ENCODE measurements at places on chromosomes 11 and 22.

DNA sequence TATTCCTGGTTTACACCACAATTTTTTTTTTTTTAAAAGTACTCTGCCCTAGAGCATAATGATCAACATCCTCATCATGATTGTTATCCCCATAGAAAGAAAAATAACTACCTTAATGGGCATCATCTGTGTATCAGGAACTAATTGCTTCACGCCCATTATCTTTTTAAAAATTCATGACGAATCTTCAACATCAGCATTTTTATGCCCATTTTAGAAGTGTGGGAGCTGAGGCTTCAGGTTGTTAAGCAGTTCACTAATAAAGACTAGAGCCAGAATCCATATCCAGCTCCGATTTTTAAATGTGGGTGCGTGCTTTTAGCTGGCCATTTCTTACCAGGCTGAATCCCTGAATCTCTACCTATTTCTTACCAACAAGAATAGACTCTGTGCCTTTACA, 92.9 kb upstream of the KCNA4 start:
- DNase-seq: no peak

GRCh38 chr11:73787051-73787642, 527 bp upstream of the MRPL48 start:
- no peak for DNase-seq

GRCh38 chr22:48882636-48883200, 945.0 kb downstream of the BRD1 start:
- DNase-seq: no peak

DNA sequence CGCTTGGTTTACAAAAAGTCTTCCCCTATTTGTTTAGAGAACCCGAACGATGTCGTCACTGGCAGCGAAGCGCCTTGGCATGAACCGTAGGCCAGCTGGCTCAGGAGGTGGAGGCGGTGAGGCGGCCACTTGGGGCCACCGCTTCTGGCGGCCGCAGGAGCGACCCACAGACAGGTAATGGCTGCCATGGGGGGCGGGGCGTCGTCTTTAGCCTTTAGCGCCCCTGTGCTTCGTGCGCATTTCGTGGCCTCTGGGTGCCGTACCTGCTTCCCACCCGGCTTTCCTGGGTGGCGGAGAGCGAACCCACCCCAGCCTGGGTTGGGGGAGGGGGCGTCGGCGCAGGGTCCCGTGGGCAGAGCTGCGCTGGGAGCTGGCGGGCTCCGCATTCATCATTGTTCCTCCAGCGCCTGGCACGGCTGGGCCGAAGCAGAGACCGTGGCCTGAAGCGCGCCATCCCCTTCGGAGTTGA, 469 bp upstream of the OSBP2 start:
- peak; percentile 44 for DNase-seq

DNA sequence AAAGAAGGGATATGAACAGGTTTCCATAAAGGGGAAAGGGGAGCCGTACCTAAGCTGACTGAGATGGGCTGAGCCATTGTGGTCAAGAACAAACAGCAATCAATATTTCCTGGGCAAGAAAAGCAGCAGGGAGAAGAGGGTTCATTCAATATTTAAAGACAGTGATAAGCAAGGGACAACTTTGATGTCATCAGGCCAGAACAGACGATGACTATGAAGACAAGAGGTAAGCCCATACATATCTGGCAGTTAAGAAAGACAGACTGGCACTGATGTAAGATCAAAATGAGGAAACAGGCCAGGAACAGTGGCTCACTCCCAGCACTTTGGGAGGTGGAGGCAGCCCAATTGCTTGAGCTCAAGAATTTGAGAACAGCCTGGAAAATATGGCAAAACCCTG, 2.4 kb downstream of the OR5A2 start:
- no peak for DNase-seq

DNA sequence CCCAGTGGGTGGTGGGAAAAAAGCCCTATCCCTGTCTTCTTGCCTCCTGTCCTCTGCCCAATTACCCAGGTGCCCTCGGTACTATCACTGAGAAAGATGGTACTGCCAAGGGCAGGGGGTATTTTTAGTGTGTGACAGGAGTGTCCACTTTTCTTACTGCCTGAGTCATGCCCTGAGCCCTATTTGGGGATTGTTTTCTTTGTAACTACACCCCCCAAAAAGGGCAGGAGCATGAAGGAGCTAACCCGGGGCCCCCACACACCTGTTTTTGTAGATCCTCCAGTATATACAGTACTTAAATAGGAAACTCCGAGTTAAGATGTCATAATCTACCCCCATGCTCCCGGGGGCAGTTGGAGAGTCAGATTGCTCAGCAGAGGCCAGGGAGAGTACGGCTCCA, 3.8 kb downstream of the SMTNL1 start:
- DNase-seq: no peak

DNA sequence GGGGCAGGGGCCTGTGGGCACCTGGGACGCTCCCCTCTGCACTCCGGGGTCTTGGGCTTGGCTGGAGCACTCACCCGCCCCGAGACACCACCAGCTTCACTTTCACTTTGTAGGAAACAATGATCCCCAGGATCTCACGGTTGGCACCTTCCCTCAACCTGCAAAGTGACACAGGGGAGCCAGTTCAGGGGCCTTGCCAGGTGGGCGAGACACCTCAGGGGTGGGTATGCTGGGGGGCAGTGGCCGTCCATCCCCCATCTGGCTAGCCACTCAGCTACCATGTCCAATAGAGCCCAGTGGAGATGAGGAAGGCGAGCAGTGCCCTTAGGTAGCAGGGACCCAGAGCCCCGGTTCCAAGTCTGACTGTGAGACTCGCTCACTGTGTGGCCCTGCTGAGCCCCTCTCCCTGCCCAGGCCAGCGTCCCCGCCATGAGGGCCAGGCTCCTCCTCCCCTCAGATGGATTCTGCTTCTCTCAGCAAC, 32.3 kb downstream of the TPBGL start:
- no peak for DNase-seq

- peak; percentile 52 for DNase-seq
Observed at GRCh38 chr11:114774599-114775361, 96.5 kb downstream of the NXPE2 start.

- no peak for DNase-seq
Observed at GRCh38 chr22:44461614-44462013, 36.4 kb downstream of the RTL6 start.

GRCh38 chr11:73750228-73750627, 10.6 kb downstream of the RAB6A start:
- no peak for DNase-seq

GRCh38 chr11:33027846-33028536, 11.4 kb upstream of the TCP11L1 start:
- no peak for DNase-seq

DNA sequence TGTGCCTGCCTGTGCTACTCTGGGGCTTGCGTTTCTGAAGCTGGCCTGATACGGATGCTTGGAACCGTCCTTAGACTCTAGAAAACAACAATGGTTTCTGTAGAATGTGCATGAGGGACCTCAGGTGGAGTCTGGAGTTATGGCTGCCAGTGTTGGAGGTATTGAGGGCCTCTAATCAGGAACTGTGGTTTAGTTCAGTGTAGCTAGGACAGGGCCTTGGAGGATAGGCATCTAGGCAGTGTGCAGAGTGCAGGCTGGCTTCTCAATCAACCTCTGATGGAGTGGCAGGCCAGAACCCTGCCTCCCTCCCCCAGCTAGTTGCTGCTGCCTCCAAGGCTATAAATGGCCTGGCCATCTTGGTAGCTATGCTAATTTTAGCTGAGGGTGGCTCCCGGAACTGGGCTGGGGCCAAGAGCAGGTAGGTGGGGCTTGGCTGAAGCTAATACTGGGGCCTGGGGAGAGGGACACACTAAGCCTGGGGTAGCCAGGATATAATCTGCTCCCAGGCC, 4.0 kb downstream of the STIM1 start:
- no peak for DNase-seq

DNA sequence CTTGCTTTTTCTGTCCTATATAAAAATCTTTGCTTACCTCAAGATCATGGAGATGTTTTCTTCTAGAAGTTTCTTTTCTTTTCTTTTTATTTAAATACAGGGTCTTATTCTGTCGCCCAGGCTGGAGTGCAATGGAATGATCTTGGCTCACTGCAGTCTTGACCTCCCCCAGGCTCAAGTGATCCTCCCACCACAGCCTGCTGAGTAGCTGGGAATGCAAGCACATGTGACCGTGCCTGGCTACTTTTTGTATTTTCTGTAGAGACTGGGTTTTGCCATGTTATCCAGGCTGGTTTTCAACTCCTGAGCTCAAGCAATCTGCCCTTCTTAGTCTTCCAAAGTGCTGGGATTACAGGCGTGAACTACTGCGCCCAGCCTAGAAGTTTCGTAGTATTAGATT, 45.3 kb downstream of the USP35 start:
- no peak for DNase-seq

- DNase-seq: no peak
Observed at GRCh38 chr11:72102631-72102945, 509 bp downstream of the LAMTOR1 start.

GRCh38 chr22:23089633-23090456, 19.5 kb downstream of the GNAZ start:
- no peak for DNase-seq

GRCh38 chr11:83543706-83544439, 257.7 kb upstream of the CCDC90B start:
- DNase-seq: no peak

DNA sequence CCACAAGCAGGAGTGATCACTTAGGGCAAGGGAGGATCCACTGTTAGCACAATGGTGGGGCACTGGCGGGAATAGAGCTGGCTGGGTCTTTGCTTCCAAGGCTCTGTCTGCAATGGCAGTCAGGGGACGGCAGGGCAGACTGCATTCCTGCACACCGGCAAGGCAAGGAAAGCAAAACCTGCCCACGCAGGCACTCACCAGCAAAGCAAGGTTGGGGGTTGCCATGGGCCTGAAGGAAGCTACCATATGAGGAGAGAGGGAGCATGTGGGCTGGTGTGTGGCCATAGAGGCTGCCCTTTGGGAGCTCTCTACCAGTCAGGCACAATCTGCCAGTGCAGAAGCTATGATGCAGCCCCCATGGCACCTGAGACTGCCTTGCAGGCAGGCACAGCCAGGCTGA, 33.2 kb downstream of the OR8B12 start:
- no peak for DNase-seq

- peak; percentile 67 for DNase-seq
Observed at GRCh38 chr11:110173811-110174644, 80.8 kb downstream of the ZC3H12C start.

- no peak for DNase-seq
Observed at GRCh38 chr22:32123657-32124056, 35.4 kb downstream of the C22orf42 start.

DNA sequence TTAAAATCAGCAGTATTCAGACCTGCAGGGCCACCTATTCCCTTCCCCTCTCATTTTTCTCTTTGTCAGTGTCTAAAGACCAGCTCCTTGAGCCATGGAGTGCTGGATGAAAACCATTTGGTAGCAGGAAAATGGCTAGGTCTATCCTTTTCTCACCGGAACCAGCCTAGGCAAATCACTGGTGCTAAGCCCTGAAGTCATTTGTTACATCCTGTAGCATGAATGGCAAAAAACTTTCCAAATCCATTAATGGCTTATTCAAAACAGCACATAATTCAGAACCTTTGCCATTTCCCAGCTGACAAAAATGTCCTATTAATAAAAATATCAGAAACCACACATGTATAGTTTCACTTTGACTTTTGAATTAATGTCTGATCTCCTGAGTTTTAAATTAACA, 209.5 kb upstream of the E2F8 start:
- DNase-seq: no peak

GRCh38 chr11:105000167-105000566, 22.8 kb downstream of the CASP5 start:
- DNase-seq: no peak

GRCh38 chr11:69359735-69360480, 66.0 kb downstream of the MYEOV start:
- no peak for DNase-seq

DNA sequence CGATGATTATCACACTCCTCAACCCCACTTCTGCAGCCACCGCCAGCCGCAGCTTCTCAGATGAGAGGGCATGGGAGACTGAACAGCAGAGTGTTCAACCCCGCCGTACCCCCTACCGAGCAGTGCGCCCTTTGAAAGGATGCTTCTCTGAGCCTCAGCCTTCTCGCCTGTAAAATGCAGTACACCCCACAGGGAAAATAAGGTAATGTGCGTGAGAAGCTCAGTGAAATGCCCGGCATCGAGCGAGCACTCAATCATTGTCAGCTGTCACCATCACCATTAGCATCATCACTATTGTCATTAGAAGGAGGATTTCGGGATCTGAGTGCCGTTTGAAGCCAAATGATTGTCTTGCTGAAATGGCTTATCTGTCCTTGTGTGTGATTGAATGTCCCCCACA, 13.6 kb downstream of the TRIM29 start:
- DNase-seq: no peak

- no peak for DNase-seq
Observed at GRCh38 chr11:65492637-65493366, 6.0 kb upstream of the MALAT1 start.

- no peak for DNase-seq
Observed at GRCh38 chr11:37881741-37882140, 1283.7 kb upstream of the RAG2 start.

DNA sequence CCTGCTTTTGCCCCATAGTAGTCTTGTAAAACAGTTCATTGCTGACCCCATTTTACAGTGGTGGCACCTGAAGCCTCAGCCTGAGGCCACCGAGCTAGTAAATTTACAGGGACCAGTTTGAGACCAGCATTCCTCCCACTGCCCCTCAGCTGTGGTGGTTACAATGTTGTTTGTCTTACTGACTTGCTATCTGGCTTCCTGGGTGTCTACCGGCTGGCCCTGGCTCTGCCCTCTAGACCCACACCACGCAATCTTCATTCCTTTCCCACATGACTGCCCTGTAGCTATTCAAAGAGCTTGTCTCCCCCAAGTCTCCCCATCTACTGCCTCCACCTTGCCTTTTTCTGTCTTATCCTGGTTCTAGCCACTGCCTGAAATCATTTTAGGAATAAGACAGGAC, 20.8 kb downstream of the PIK3IP1 start:
- DNase-seq: no peak

- DNase-seq: no peak
Observed at GRCh38 chr11:61973476-61974162, 6.2 kb upstream of the FTH1 start.

GRCh38 chr22:43731988-43732387, 80.1 kb downstream of the EFCAB6 start:
- DNase-seq: no peak

- no peak for DNase-seq
Observed at GRCh38 chr11:105582497-105582896, 27.4 kb upstream of the GRIA4 start.

GRCh38 chr22:47616396-47617020, 854.1 kb downstream of the TBC1D22A start:
- peak; percentile 32 for DNase-seq

DNA sequence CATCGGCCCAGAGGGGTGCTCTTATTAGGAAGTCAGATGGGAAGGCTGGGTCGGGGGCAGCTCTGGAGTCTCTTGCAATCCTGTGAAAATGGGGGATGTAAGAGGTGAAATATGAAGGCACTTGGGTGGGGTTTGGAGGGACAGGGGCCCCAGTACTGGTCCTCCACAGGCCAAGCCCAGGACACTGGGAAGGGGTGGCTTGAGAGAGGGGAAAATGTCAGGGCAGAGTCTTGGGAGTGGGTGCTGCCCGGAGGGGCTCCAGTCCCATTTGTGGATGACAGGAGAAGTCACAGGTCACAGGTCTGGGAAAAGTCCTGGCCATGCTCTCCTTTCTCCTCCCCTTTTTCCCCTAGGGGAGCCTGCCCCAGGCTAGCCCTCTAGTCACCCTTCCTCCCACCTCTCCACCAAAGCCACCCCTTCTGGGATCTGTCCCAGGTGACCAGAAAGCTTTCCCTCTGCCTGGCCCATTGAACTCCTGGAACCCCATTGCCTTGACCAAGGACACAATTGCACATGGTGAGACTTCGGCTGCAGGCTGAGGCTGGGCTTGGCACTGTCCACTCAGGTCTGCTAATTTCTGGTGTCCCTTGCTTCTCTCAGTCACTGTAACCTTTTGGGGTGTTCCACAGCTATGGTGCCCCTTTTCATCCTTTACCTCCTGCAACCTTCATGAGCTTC, 1465.0 kb downstream of the TBC1D22A start:
- no peak for DNase-seq

Measured in ureter (tissue), 1 donor.